ENCODE measurements at places on chromosomes 3 and 15. TPM values are rescaled to one million over a fixed set of nuclear protein-coding genes. Genes with fewer than 3 reads are reported as not detected.

SLC15A2 gene
- polyA plus RNA-seq, result 9.0 TPM

SLC28A1 gene
- 7.4 TPM for polyA plus RNA-seq

SPINT1 gene
- polyA plus RNA-seq, result 60.3 TPM

SPESP1 gene
- 6.7 TPM for polyA plus RNA-seq

RETNLB gene
- polyA plus RNA-seq, result not detected

ROBO2 gene
- polyA plus RNA-seq, result 103 TPM

Data from right renal cortex interstitium (tissue), 3 donors.